Transverse colon (tissue), 4 donors: ENCODE measurements at places on chromosomes 2 and 18. TPM values are rescaled to one million over a fixed set of nuclear protein-coding genes. Genes with fewer than 3 reads are reported as not detected.

- DNase-seq: peak; percentile 38
Measured at GRCh38 chr2:46547223-46548102, 68.1 kb downstream of the TMEM247 start.

DNA sequence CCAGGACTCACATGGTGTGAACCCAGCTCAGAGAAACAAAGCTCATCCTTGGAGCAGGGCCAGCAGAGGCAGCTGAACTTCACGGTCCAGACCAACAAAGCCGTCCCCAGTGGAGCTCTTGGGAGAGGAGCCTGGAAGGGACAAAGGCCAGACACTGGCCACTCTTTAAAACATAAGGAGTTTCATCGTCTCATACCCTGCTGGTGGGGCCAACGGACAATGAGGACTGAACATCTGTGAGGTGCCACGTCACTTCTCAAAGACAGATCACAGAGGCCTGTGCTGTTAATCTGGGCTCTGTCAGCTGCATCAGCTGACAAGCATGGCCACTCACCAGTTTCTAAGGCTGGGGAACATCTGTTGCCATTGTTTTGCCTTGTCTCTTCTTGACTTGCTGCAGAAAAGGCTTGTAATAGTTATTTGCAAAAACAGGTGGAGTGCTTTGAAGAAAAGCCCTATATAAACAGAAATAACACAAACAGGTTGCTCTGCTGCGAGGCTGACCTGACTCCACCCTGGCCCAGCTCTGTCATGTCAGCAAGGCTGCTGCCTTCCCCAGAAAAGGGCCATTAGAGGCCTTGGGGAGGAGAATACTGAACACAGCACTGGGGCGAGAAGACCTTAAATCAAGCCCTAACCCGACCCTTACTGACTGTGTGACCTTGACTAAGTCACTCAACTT lies 68.1 kb upstream of the DAPL1 start:
- DNase-seq: no peak

DNA sequence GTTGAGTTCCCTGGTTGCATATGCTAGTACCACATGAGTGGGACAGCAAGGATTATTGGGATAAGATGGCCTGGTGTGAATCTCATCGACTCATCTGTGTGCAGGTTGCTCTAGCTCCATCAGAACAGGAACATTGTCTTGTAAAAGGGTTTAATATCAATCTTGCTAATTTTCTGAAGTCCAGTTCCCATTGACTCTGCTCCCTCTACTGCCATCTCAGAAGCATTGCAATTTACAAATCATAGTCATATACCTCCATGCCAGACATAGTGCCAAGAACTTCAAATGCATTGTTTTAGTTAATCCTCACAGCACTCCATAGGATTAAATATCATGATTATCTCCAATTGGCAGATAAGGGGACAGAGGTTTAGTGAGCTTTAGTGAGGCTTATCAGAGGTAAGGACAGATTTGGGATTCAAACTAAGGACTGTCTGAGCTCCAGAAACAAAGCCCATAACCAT lies 4.8 kb upstream of the STAT4 start:
- no peak for DNase-seq

DNA sequence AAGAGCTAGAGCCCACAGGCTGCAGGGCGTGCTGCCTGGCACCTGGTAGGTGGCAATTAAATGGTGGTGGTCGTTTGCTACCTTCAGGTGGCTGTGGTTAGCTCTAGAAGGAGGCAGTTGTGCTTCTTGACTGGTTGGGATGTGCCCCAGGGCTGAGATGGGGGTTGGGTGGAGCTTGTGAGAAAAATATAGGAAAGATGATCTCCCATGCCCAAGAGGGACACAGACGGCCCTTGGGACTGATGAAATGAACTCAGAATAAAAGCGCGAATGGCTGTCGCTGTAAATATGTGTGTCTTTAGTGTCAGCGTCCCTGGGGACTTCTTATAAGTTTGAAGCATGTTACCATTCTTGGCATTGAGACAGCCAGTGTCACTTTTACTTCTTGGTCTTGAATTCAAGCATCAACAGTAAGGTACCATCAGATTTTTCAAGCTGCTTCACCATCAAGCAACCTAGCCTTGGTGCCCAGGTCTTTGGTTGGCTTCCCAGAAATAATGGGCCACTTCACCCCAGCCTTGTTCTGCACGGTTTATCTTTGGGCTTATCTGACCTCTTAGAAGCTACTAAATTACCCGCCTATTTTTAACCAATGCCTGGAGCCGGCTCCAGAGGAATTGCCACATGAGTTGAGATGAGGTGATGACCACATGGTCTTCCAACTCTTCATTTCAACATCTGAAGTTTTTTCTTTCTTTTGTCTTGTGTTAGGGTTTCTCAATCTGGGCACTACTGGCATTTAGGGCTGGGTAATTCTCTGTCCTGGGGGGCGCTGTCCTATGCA lies 11.9 kb downstream of the LRRFIP1 start:
- no peak for DNase-seq

- DNase-seq: no peak
Measured at GRCh38 chr2:18475884-18476283, 84.6 kb downstream of the RDH14 start.

DNA sequence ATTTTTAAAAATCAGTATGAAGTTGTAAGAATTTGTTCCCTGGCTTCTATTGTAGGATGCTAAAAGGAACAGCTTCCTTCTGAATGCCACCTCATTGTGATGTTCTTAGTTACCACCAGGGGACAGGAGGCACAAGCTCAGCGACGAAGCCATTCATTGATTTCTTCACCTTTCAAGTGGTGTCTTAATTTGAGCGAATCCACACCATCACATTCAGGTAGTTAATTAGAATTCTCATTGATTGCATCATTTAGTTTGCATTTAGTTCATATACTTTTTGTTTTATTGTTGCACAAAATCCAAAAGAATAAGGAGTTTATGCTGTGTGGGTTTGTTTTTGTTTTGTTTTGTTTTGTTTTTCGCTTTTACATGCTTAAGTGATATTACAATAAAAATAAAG lies 23.1 kb downstream of the CYP27C1 start:
- no peak for DNase-seq

DNA sequence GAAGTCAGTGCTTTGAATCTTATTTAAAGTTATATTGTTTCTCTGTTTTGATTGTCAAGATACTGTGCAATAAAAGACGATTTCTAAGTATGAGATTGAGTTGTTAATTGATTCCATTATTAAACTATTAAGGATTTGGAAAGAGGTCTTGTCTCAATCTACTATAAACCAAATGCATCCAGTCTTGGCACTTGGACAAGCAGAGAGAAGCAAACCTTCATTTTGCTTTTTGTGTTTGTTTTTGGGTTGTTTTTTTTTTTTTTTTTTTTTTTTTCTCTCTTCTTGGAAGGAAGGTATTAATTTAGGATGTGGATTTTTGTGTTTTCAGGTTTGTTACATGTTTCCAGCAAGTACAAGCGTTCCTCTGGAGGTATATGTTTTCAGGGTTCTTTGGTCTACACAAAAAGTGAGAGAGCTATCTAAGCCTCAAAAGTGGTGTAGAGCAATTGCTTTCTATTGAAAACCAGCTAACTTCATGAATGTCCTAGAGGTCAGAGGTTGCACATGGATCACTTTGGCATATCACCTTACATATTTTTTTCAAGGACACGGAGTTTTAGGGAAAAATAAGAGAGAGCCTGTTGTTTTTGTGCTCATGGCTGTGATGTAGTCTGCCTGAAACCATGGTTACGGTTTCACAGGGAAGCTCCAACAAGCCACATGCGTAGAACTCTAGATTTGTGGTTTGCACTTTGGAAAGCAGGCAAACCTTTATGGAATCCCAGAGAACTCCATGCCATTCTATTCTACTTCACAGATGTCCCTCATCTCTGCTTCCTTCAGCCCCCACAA lies 1.8 kb downstream of the PRKCE start:
- DNase-seq: no peak

DNA sequence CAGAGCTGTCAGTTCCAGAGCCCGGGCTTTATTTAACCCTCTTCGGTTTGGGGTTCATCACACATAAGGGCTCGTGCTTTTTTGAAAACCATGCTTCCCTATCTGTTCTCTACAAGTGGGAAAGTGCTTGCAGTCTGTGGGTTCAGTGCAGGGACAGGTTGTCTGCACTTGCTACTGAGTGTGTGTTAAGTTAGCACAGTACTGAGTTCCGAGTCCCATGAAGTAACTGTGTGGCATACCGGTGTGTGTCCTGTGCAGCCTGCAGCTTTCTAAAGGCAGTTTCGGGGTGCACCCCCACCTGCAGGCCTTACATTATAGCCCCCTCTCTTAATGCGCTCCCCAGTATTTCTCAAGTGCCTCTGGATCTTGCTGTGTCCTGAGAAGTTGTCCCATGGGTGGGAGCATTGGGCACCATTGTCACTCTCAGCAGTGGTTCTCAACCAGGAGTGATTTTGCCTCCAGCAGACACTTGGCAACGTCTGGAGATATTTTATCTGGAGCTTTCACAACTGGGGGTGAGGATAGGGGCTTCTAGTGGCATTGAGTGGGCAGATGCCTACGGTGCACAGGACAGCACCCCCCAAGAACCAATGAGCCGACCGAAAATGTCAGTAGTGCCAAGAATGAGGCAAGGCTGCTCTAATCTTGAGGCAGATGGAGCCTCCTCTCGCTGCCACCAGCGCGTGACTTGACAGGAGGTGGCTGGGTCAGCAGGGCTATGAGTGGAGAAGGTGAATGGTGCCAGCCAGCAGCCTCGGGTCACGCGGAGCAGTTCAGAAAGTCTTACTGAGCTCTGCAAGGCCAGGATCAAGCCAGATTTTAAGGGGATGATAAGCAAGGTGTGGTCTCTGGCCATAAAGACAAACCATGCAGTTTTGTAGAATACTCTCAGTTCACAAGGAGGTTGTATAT lies 152.2 kb downstream of the SMAD7 start:
- DNase-seq: peak; percentile 5

GRCh38 chr2:32375228-32375892 lies 18.5 kb downstream of the BIRC6 start:
- no peak for DNase-seq

GRCh38 chr2:158266111-158266510 lies 164.4 kb downstream of the UPP2 start:
- DNase-seq: no peak

DNA sequence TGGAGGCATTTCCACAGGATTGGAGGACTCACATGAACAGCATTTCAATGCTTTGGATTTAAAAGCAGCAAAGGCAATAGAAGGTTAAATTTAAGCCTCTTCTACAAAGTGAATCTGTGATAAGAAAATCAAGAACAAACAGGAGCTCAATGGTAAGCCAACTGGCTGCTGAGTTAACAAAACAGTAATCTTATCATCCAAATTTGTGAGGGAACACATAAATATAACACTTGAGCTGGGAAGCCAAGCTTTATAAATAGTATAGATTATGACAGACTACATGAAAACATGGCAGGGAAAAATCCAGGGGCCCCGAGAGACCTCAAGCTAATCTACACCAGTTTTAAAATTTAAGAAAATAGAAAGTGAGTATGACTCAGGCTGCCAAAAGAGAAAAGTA lies 108.5 kb upstream of the PGAP1 start:
- no peak for DNase-seq

- DNase-seq: no peak
Measured at GRCh38 chr2:38386377-38386776, 9.3 kb upstream of the ATL2 start.

- no peak for DNase-seq
Measured at GRCh38 chr2:143697744-143698143, 568.5 kb downstream of the ARHGAP15 start.

DNA sequence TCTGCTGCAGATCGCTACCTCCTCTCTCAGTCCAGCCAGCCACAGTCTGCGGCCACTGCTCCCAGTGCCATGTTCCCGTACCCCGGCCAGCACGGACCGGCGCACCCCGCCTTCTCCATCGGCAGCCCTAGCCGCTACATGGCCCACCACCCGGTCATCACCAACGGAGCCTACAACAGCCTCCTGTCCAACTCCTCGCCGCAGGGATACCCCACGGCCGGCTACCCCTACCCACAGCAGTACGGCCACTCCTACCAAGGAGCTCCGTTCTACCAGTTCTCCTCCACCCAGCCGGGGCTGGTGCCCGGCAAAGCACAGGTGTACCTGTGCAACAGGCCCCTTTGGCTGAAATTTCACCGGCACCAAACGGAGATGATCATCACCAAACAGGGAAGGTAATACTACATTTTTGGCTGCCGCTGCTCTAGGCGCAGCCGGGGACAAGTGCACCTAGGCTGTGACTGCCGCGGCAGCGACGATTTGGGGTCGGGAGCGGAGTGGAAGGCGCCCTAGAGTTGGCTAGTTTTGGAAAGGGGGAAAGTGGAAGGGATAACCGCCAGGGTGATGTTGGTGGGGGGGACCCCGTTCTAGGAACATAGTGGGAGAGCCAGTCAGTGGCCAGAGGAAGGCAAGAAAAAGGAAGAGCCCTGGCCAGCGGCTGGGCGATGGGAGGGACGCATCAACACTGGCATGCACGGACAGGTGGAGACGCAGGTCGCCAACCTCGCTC lies 776 bp downstream of the TBR1 start:
- no peak for DNase-seq

GRCh38 chr2:112597537-112598322 lies 13.3 kb downstream of the CHCHD5 start:
- DNase-seq: no peak

- no peak for DNase-seq
Measured at GRCh38 chr18:37565101-37565976, at the start of gene CELF4. TSS of gene CELF4 (minus strand) at chr18:37565798.

- DNase-seq: no peak
Measured at GRCh38 chr2:16392647-16393499, 272.8 kb downstream of the CYRIA start.

- DNase-seq: no peak
Measured at GRCh38 chr2:145538661-145539350, 1018.9 kb upstream of the ZEB2 start.

The TLX2 gene
- 2.5 TPM for total RNA-seq

The ACADL gene
- 1.5 TPM for total RNA-seq

The FARP2 gene
- total RNA-seq: 164 TPM

The SLC9A2 gene
- total RNA-seq: 73.0 TPM

The SOCS6 gene
- 47.8 TPM for total RNA-seq

The AGXT gene
- total RNA-seq: 2.2 TPM

The OST4 gene
- total RNA-seq: 165 TPM

The SLC9A4 gene
- not detected for total RNA-seq

The ZNF385B gene
- 6.0 TPM for total RNA-seq
